ENCODE measurements at places on chromosomes 11 and 22.

DNA sequence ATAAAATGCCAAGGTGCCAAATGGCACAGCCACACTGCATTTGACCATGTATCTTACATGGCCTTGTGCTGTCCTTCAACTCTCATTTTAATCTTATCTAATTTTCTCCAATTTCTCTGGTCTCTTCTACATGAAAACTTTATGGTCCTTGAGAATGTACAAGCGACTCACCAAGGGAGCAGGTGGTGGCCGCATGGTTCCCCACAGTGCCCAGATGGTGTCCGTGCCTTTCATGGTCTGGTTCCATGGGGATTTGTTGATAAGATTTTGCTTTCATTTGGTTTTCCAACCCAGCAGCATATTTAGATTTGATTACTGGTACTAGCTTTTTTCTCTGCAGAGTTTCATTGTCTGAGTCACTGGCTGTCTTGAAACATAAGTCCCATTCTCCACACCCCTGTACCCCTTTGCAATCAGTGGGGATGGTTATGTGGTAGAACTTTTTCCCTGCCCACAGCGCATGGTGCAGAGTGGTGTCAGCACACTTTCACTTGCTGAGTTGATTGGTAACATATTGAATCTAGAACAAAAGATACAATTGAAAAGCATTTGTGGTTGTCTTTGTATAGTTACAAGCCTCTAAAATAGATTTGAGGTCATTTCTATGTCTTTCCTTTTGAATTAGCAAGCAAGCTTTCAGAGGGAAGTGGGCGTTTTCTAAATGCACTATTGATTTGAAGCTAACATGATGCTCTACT, 24.1 kb downstream of the ZNRF3 start:
- DNase-seq, result no peak

DNA sequence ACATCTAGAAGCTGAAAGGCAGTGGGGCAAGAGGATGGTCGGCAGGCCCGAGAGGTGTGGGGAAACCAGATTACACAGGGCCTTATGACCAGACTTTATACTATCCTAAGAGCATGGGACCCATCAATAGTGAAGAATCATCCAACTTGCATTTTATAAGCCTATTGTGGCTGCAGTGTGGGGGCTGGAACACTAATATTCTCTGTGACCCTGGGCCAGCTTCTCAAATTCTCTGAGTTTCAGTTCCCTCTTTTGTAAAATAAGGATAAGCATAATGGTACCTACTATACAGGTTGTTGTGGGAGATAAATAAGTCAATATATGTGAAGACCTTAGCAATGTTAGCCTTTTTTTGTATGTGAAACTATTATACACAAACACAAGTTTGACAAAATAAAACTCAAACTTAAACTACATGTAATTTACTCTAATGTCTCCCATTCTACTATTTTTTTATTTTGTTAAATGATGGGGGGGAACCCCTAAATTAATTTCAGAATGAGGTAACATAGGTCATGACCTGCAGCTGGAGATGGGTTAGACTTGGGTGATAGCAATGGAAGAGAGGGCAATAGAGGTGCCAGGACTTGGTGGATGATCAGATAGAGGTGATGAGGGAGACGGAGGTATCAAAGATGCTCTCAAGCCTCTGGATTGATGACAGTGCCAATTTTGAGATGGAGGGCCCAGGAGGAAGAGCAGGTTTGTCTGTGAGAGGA, 30.1 kb downstream of the SMCO4 start:
- DNase-seq, result no peak

GRCh38 chr22:45503816-45504372, 1.2 kb downstream of the FBLN1 start:
- no peak for DNase-seq

DNA sequence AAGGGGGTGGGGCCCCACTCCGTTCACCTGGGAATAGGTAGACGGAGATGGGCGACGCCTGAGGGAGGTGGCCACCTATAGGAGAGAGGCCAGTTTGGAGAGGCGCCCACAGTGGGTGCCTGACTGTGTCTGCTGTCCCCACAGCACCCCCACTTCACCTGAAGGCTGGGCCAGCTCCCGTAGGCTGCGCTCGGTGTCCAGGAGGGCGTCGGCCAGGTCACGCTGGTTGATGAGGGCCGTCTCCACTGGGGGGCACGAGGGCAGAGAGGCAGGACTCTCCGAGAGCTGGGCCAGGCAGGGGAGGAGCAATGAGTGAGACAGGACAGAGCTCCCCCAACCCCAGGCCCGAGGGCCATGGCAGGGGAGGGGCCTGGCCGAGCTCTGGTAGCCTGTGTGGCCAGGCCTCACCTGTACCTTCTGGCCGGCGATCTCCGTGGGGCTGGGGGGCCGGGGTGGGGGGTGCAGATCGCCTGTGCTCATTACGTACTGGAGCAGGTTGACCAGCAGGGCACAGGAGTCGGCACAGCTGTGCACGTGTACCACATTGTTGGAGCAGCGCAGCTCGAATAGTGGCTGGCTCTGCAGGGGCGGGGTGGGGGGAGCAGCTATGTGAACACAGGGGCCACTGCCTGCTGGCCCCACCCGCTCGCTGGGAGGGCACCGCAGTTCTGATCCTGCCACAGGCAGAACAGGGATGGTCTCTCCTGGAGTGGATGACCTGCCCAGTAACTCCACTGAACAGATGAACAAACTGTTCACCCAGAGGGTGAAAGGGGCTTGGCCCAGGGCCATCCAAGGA, 14.7 kb downstream of the ATG2A start:
- DNase-seq, result no peak

DNA sequence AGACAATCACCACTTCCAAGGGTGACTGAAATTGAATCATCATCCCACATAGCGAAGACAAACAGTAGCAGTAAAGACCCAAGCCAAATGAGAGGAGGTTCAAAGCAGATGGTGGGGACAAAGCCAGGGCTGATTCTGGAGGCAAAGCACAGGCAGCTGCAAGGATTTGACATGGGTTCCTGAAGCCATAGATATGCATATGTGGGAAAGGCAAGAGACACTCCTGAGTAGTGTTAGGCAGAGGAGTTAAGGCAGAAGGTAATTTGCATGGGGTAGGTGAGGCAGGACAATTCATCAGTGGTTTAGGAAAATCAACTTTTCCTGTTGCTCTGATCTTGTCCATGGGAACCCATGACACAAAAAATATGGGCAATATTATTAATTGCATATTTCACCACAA, 462.8 kb downstream of the FAM181B start:
- DNase-seq, result no peak

- no peak for DNase-seq
Observed at GRCh38 chr22:28139961-28140360, 220.9 kb upstream of the PITPNB start.

- DNase-seq, result no peak
Observed at GRCh38 chr22:50010676-50011446, 1.7 kb downstream of the IL17REL start.

- no peak for DNase-seq
Observed at GRCh38 chr11:86490582-86490981, 115.9 kb downstream of the CCDC81 start.

DNA sequence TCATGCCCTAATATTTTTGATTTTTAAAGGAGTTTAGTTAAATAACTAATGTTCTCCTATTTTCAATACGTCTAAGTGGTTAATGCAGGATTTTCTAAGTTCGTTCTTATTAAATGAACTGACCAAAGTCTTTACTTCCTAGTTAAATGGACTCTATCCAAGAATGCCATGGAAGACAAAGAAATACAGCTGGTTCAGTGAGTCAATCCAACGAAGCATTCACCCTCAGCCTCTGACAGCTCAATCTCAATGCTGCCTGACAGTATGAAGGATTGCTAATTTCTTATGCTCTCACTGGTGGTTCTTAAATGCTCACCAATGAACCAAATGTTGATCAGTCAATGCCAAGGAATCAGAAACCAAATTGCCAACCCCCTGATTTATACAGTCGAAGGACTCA, 219.4 kb downstream of the CADM1 start:
- DNase-seq, result no peak

- no peak for DNase-seq
Observed at GRCh38 chr11:79762279-79762921, 321.6 kb upstream of the TENM4 start.

- no peak for DNase-seq
Observed at GRCh38 chr11:130156108-130157022, 3.2 kb upstream of the ST14 start.

DNA sequence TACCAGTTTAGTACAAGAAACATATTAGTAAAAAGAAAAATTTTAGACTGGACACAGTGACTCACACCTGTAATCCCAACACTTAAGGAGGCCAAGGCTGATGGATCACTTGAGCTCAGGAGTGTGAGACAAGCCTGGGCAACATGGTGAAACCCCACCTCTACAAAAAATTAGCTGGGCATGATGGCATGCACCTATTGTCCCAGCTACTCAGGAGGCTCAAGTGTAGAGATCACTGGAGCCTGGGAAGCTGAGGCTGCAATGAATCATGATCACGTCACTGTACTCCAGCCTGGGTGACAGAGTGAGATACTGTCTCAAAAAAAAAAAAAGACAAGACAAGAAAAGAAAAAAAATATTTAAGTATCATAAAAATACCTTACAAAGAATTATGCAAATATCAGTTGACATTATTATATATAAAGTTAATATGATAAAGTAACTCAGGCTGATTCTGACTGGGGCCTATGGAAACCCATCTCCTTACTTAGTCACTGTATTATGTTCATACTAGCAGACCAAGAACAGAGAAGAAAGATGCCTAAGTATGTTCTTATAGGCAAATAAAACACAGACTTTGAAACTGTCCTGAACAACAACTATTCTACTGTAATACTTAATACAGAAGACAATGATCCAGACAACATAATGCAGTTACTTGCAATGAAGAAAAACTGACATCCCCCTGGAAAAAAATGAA, 27.3 kb downstream of the FAM168A start:
- no peak for DNase-seq

GRCh38 chr22:39434243-39434653, 22.6 kb upstream of the MGAT3 start:
- DNase-seq, result no peak

DNA sequence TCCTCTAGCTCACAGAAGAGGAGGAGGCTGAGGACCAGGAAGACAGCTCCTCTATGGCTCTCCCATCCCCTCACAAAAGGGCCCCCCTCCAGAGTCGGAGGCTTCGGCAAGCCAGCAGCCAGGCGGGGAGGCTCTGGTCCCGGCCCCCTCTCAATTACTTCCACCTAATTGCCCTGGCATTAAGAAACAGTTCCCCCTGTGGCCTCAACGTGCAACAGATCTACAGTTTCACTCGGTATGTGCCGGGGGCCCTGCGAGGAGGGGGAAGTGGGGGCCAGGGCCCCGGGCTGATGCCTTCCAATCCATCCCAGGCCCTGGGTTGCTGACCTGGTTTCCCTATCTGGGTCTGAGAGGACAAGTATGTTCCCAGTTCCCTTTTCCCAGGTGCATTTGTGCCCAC, 7.9 kb downstream of the FOXR1 start:
- no peak for DNase-seq

- no peak for DNase-seq
Observed at GRCh38 chr11:78318321-78319114, 99.1 kb downstream of the GAB2 start.

GRCh38 chr11:9823439-9823838, 159.6 kb downstream of the SWAP70 start:
- DNase-seq, result no peak

DNA sequence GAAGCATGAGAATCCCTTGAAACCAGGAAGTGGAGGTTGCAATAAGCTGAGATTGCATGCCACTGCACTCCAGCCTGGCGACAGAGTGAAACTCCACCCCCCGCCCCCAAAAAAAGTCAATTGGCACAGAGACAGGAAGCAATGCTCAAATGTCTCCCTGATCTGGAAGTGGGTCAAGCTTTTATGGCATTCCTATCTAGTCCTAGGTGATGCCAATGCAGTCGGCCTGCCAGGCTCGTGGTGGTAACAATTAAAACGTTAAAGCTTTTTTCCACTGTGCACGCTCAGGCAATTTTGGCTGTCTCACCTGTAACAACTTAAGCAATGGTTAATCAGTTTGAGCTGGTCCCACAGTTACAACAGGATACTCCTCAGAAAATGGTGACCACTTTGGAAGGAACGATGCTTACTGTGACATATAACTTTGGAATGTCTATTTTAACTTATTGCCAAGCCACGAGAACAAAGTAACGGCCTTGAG, 18.9 kb upstream of the PISD start:
- no peak for DNase-seq

- no peak for DNase-seq
Observed at GRCh38 chr22:28411125-28411524, 268.5 kb downstream of the TTC28 start.

DNA sequence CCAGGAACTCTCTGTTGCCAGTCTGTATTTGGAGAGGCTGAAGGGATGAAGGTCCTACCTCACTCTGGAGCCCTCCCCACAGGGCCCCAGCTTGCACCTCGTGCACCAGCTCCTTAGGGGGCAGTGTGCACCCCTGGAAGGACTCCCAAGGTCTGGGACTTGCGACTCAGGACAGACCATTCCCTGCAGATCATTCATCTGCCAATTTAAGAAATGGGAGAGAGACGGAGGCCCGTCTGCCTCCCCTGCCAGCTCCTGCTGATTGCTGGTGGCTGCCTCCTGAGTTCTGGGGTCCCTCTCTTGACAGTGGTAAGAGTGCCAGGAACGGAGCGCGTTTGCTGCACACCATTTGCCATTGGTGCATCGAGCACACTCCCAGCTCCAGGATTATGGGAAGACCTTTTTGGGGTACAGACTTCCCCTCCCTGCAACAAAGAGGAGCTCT, 27.4 kb upstream of the MALAT1 start:
- peak; percentile 82 for DNase-seq

GRCh38 chr22:30778261-30778660, 83.6 kb downstream of the OSBP2 start:
- DNase-seq, result no peak

DNA sequence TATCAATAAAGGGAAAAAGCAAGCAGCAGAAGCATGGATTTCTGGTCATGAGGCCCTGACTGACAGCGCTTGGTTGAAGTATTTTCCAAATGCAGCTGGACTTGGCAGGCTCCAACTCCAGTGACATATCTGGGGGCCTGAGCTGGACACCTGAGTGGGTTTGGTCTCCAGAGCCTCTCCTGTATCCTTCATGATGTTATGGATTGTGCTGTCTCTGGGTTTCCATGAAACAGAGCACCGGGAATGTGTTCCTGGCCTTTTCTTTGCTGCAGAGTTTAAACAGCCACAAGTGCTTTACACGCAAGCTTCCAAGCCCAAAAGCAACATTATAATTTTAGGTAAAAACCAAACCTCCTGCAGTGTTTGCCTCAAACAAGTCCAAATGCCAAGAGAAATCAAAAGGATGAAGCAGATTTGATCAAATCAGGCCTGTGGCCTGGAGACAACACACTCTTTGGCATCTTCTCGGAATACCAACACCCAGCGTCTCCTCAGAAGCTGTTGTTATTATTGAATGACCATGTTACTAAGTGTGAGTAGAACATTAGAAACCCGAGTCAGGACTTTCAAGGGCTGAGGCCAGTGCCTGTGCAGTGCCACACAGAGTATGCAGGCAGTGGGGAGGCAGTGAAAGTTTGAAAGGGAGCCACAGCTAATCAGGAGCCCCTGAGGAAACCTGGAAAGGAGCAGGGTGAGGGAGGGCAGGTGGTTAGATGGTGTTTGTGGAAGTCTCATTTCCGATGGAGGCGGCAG, 42.0 kb downstream of the ME3 start:
- DNase-seq, result no peak
